Activated CD8-positive, alpha-beta memory T cell treated with anti-CD3 and anti-CD28 coated beads, Interleukin-2, amount 10 ng/mL, durations not matched to agents 7 days and 5 days (primary cell): ENCODE measurements at places on chromosomes 3 and 15. TPM values are rescaled to one million over a fixed set of nuclear protein-coding genes. Genes with fewer than 3 reads are reported as not detected.

- peaks cover 23% of the 10 kb centered on the region for H3K27me3 ChIP-seq
- no peak overlapping the region for H3K4me3 ChIP-seq
- no peak overlapping the region for H3K27ac ChIP-seq
- no peaks in the 10 kb centered on the region for H3K4me1 ChIP-seq
- H3K36me3 ChIP-seq, result no peaks in the 10 kb centered on the region
Observed at GRCh38 chr15:53974121-53974520, 4.1 kb upstream of the UNC13C start.

The CFAP161 gene
- not detected for total RNA-seq

The CDHR4 gene
- total RNA-seq, result not detected

The AHSG gene
- not detected for total RNA-seq

The MUSTN1 gene
- 0.40 TPM for total RNA-seq

The GPR149 gene
- total RNA-seq, result not detected

DNA sequence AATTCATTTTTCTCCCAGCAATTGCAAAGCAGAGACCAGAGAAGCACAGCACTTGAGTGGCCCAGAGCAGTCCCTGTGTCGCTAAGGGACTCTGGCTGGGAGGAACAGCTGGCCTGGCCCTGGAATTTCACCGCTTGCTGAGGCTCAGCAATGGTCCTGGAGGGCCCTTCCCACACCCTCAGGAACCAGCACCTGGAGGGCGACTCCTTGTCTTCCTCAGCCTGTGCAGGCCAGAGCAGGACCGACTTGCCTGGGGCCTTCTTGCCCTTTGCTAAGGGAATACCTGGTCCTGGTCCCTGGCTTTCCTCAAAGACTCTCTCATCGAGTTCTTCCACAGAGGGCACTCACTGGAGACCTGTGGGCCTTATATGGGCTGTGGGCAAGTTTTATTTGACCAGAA is 294.6 kb downstream of the RPLP1 start:
- peaks cover 26% of the 10 kb centered on the region for H3K27me3 ChIP-seq
- H3K27ac ChIP-seq, result no peak overlapping the region
- H3K4me3 ChIP-seq, result no peak overlapping the region
- DNase-seq, result no peak

DNA sequence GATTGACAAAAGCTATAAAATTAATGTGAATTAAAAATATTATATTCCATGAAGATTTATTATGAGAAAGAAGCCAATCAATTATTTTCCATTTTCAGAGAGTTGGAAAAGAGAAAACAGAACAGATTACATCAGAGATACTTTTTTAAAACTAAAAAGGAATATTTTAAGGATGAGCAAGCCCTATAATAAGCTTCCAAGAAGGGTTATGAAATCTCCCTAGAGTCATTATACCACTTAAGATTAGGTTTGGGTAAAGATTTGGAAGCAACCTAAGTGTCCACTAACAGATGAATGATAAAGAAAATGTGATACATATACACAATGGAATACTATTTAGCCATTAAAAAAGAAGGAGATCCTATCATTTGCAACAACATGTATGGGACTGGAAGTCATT is 51.6 kb upstream of the FSIP1 start:
- no peak for DNase-seq
- no peak overlapping the region for H3K27ac ChIP-seq
- no peaks in the 10 kb centered on the region for H3K36me3 ChIP-seq
- no peaks in the 10 kb centered on the region for H3K4me1 ChIP-seq
- peaks cover 40% of the 10 kb centered on the region for H3K27me3 ChIP-seq

- H3K4me3 ChIP-seq, result no peak overlapping the region
- H3K27me3 ChIP-seq, result peaks cover 28% of the 10 kb centered on the region
- H3K4me1 ChIP-seq, result no peaks in the 10 kb centered on the region
- H3K36me3 ChIP-seq, result no peaks in the 10 kb centered on the region
Observed at GRCh38 chr3:131543714-131544113, 40.9 kb upstream of the MRPL3 start.

The TRPM1 gene
- total RNA-seq, result 0.06 TPM

The CHL1 gene
- not detected for total RNA-seq

The ACAN gene
- total RNA-seq, result not detected

GRCh38 chr15:51038162-51038973 is 56.3 kb downstream of the TNFAIP8L3 start:
- H3K27me3 ChIP-seq, result no peaks in the 10 kb centered on the region
- no peak for DNase-seq
- H3K4me3 ChIP-seq, result no peak overlapping the region

- peaks cover 38% of the 10 kb centered on the region for H3K4me1 ChIP-seq
- peaks cover 6% of the 10 kb centered on the region for H3K36me3 ChIP-seq
- no peaks in the 10 kb centered on the region for H3K27me3 ChIP-seq
- DNase-seq, result peak; percentile 43
- no peak overlapping the region for H3K4me3 ChIP-seq
Observed at GRCh38 chr3:167733961-167734497, 663 bp downstream of the PDCD10 start.

GRCh38 chr3:144877356-144877755 is 905.7 kb downstream of the DIPK2A start:
- H3K4me1 ChIP-seq, result no peaks in the 10 kb centered on the region
- H3K27ac ChIP-seq, result no peak overlapping the region
- H3K36me3 ChIP-seq, result no peaks in the 10 kb centered on the region
- no peak for DNase-seq
